IPS-NIHi11 (cell line): ENCODE measurements at places on chromosomes 5 and 9.
A peak's percentile ranks its signal among the peaks of the same experiment; 100 is the strongest.

- DNase-seq = no peak
Observed at GRCh38 chr9:129396365-129396708, 218.3 kb upstream of the IER5L start.

- no peak for DNase-seq
Observed at GRCh38 chr5:168261227-168261571, 30.2 kb upstream of the WWC1 start.

DNA sequence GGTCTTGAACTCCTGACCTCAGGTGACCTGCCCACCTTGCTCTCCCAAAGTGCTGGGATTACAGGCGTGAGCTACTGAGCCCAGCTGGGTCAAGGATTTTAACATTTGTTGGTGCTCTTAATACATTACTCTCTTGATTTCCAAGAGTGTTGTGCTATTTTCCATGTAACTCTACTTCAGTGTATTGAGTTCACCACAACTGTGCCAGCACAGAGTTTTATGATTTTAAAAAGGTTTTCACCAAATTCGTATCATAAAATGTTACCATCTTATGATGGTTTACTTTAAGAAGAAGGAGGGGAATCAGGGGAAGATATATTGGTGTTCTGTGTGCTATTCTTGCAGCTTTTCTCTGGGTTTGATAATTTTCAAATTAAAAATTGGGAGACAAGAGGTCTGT lies 6.6 kb upstream of the ADGRD2 start:
- DNase-seq = no peak

DNA sequence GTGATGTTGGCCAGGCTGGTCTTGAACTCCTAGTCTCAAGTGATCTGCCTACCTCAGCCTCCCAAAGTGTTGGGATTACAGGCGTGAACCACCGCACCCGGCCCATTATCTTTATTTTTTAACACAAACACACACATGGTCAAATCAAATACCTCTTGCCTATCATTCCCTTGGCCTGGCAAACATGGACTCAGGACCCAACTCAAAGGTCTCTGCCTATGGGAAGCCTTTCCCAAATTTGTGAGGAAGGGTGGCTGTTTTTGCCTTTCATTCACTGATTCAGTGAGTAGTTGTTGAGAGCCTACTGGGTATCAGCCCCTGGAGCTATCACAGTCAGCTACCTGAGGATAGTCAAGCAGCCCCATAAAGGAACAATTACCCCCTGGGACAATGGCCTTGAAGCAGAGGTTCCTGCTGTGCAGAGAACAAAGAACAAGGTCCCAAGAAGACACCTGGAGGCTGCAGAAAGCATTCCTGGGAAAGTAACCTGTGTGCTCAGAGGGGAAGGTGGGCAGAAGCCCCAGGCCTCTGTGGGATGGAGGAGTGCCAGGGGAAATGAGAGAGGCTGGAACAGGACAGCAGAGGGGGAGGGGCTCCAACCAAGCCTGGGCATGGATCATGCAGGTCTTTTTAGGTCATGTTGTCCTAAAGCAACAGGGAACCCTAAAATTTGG lies 126.4 kb downstream of the CRB2 start:
- DNase-seq = no peak

- no peak for DNase-seq
Observed at GRCh38 chr5:171607863-171608262, 177.8 kb upstream of the SMIM23 start.

DNA sequence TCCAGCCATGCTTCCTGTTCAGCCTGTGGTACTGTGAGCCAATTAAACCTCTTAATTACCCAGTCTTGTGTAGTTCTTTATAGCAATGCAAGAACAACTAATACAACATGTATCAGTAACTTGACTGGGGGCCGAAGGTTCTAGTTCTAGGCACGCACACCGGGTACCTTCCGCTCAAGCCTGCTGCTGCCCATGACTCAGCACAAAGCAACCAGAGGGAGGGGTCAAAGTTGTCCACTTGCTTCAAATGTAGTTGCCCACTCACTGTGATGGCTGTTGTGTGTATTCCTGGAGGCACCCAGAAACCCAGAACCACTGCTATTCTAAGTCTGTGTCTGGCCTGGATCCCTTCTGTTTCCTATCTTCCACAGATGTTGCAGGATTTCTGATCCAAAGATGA lies 222.6 kb downstream of the FRMD3 start:
- no peak for DNase-seq

DNA sequence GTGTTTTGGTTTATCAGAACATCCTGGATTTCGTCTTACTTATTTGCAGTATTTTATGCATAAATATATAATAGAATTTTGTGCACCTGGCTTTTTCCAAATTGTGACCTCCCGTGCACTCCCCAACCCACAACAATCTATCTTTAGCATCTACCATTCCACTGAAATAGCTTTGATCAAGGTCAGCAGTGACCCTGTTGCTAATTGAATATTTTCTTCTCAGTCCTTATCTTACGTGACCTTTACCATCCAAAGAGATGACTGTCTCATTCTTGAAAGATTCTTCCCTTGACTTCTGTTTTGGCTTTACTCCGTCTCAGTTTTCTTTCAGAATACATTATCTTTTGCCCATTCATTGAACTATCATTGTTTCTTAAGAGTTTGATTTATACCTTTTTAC lies 18.4 kb downstream of the NDUFS4 start:
- no peak for DNase-seq

GRCh38 chr9:78118742-78119473 lies 87.3 kb upstream of the GNAQ start:
- no peak for DNase-seq

GRCh38 chr9:109733690-109734089 lies 46.3 kb upstream of the PALM2AKAP2 start:
- no peak for DNase-seq

GRCh38 chr5:32276173-32276853 lies 36.4 kb downstream of the MTMR12 start:
- peak; percentile 27 for DNase-seq

DNA sequence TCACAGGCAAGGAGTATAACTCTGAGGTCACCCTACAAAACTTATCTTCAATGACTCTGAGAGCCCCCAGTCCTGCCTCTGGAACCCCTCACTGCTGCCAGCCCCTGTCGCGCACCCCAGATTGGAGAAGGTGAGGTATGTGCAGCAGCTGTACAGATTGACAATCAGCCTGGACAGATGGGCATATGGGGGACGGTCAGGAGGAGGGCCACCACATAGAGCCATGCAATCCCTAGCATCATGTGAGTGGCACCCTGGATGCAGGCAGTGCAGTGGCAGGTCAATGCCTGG lies 90.1 kb downstream of the LMX1B start:
- no peak for DNase-seq

GRCh38 chr9:135414293-135414692 lies 65.3 kb upstream of the PPP1R26 start:
- DNase-seq = peak; percentile 3

DNA sequence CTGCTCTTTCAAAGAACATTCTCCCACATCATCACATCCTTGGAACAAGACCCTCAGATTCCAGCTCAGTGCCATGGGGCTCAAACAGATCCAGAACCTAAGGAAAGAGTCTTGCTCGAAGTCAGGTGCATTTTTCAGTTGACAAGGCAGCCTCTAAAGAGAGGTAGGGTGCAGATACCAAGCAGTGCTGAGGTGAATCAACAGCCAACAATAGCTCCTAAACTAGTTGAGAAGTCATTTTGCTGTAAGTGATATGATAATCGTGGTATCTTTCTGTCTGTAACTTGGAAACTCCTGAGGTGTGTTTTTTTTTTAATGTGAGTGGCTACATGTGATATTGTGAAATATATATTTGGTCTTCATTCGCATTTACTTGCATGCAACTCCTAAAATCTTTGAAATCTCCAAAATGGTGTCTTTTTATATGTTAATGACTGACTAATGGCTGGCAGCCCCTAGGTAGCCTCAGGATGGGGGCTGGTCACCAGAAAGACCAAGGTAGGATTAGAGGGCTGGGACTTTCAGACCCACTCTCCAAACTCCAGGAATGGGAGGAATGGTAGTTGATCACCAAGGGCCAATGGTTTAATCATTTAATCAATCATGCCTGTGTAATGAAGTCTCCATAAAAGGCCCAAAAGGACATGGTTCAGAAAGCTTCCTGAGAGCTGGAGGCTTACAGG lies 96.6 kb downstream of the SERINC5 start:
- DNase-seq = no peak

DNA sequence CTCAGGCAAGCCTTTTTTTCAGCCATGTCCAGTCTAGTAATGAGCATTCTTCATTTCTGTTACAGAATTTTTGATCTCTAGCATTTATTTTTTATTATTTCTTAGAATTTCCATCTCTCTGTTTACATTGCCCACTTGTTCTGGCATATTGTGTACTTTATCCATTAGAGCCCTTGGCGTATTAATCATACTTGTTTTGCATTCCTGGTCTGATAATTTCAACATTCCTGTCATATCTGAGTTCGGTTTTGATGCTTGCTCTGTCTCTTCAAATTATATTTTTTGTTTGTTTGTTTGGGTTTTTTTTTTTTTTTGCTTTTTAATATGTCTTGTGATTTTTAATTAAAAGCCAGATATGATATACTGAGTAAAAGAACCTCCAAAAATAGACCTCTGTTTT lies 23.0 kb upstream of the JAK2 start:
- no peak for DNase-seq

- DNase-seq = no peak
Observed at GRCh38 chr5:77133061-77133758, 46.1 kb upstream of the ZBED3 start.

GRCh38 chr9:80789831-80790230 lies 899.5 kb downstream of the TLE1 start:
- DNase-seq = no peak

DNA sequence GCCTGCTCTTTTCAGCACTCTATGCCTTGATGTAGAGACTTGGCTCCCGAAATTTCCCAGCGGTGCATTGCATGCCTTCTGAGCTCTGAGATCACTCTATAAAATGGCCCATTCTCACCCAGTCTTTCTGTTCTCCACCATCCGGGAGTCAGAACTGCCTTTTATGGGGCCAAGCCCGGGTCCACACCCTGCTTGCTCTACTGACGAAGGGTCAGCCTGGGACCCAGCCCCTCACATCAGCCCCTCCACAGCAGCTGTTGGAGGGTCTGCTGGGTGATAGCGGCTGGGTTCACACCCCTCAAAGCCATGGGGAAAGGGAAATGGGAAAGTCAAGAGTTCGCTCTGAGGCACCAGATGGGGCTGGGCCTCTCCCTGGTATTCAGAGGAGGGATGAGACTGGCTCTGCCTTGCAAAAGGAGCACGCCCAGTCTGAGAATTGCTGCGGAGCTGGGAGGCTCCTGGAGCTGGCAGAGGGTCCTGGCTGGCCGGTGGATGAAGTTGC lies 66.0 kb upstream of the ORM1 start:
- DNase-seq = no peak

DNA sequence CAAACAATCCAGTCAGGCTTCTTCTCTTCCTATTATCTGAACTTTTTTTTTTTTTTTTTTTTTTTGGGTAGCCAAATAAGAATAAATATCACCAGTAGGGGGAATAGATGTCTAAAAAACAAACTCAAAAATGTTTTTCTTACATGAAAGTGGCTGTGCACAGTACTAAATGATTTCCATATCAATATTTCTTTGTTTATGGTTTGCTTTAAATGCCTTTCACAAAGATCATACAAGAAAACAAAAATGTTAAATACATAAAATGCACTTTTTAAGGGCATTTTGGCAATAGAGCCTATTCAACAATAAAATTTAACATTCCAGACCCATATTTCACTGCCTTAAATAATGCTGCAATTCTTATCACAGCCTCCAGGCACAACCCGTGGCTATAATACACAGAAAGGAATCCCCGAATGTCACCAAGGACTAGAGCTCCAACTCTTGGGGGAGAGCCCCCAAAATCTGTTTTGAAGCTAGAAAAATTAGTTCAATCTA lies 91.1 kb upstream of the TBCA start:
- DNase-seq = no peak

GRCh38 chr9:119818726-119819435 lies 449.6 kb upstream of the BRINP1 start:
- DNase-seq = no peak

GRCh38 chr9:91143162-91143561 lies 218.6 kb downstream of the AUH start:
- DNase-seq = no peak

GRCh38 chr5:149228618-149229297 lies 42.9 kb upstream of the AFAP1L1 start:
- DNase-seq = peak; percentile 49

GRCh38 chr9:6664204-6664680 lies 18.7 kb upstream of the GLDC start:
- DNase-seq = no peak

- no peak for DNase-seq
Observed at GRCh38 chr5:60376860-60377259, 323.1 kb downstream of the DEPDC1B start.

DNA sequence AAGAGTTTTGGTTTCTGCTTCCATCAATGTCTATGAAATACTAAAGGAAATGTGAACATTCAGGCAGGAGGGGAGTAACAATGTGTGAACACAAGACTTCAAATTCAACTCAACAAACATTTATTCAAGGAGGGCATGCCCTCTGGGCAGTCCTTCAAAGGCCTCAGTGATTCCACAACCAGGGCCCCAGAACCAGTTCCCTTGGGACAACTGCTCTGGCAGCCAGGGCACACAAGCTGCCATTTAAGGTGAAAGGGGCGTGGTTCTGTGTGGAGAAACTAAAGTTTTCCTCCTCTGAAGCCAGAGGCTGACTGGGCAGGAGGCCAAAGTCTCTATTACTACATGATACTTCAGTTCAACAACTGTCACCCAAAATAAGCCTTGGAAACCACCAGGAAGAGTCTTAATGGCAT lies 3.2 kb downstream of the RBM18 start:
- DNase-seq = peak; percentile 33

GRCh38 chr9:93295456-93296076 lies 111.6 kb downstream of the WNK2 start:
- no peak for DNase-seq

DNA sequence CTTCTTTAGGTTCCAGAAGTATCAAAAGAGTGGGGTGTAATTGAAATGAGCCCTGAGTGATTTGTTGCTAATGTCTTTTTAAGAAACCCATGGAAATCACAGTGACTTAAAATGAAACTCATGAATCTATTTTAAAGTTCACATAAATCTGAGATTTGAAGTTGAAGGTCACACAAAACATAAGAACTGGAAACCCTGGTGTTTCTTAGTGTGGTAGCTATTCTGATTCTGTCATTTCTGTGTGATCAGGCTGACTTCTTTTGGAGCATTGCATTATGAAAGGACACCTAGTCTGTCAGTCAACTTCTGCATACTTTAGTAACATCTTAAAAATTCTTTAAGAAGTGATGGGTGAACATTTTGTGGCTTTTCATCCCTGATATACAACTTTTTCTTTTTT lies 448.8 kb downstream of the TLE4 start:
- no peak for DNase-seq

DNA sequence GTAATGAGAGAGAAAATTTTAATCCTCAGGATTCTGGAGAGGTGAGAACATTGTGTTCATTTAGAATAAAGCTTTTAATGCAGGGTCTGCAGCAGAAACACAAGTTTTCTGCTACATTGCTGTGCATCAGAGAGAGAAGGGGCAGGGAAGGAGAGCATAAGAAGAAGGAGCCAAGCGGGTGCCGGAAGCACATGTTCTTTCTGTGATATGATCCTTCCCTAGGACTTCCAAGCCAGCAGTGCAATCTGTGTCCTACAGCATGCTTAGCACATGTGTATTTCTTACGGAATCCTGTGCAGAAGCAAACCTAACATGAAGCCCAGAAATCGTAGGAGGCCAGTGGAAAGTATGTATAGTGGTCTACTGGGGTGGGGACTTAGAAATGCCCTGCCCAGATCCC lies 458.3 kb upstream of the BRINP1 start:
- no peak for DNase-seq
